Retina (tissue), 1 donor: ENCODE measurements at places on chromosomes 6 and 20.

- DNase-seq = no peak
Observed at GRCh38 chr6:41150671-41151070, 3.5 kb downstream of the TREML1 start.

DNA sequence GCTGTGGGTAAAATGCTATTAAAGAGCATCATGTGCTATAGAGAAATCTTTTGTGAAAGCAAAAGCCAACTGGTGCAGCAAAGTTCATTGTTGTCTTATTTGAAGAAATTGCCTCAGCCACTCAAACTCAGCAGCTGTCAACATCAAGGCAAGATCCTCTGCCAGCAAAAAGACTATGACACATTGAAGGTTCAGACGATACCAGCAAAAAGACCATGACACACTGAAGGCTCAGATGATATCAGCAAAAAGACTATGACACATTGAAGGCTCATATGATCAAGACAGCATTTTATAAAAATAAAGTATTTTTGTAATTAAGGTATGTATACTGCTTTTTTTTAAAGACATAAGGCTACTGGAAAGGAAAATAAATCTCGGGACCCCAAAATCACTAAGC, 118.4 kb upstream of the RUNX2 start:
- no peak for DNase-seq

DNA sequence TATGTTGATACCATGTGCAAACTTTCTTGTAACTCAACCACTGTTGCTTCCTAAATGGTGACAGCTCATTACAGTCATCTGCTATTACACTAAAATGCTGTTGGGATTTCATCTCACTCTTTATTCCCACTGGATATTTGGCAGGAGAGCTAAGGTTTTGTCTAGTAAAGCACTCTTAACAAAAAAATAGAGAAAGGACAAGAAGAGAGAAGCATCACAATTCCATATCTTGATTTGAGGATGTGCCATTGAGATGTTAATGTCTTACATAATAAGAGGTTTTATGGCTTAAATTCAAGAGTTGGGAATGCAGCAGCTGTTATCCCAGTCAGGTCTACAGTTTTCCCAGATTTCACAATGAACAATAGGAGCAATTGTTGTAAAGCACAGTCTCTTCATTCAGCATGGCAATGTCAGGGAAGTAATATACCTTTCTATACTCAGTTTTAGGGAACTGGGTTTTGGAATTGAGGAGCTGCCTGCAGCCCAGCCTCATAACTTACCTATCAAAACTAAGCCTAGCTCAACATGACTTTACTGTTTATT, 134.9 kb downstream of the ISM1 start:
- DNase-seq = no peak

DNA sequence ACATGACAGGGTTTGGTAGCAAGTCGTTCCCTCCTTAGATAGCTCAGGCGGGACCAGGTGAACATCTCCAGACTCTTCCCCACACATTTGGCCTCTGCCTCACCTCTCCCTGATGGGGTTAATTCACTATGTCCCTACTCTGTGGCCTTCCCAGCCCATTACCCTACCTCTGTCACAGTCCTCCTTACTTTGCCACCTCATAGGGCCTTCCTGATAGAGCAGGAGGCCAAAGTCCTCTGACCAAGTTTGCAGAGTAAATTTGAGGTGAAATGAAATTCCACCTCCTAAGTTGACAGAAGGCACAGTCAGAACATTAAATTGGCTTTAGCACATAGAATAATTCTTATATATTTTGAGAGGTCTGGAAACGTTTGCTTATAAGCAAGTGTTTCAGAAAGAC, 53.1 kb upstream of the ARMC2 start:
- no peak for DNase-seq

- no peak for DNase-seq
Observed at GRCh38 chr6:30500421-30501355, 11.4 kb downstream of the HLA-E start.

- DNase-seq = no peak
Observed at GRCh38 chr20:9928281-9928737, 89.4 kb upstream of the PAK5 start.

DNA sequence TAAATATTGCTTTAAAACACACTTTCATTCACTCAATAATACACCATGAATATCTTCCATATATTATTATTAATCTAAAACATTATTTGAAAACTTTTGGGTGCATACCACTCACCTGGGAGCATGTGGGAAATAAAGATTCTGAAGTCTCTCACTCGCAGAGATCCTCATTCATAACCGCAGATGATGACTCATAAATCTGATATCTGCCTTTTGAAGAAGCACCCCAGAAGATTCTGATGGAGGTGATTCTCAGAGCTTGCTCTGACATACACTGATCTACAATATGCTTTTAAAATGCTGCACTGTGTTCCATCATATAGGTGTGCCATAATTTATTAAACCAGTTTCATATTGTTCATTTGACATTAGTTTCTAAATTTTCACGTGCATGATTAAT, 135.0 kb upstream of the SGK1 start:
- DNase-seq = no peak

DNA sequence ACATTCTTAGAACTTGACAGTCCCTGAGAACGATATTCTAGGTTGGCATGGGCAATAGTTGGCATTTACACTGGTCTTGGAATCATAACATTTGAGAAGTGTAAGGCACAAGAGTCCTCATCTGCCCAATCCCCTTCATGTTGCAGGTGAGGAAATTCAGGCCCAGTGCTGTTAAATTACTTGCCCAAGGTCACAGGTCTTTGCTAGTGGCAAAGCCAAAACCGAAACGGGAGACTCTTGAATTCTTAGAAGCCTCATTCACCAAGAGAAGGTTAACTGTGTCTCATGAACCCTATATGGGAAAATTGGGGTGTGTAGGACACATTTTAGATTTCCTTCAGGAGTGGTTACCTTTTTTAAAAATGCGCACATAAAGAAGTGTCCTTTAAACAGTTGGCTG, 7.2 kb downstream of the E2F3 start:
- no peak for DNase-seq

- DNase-seq = no peak
Observed at GRCh38 chr6:149140137-149140909, 177.2 kb upstream of the TAB2 start.

- no peak for DNase-seq
Observed at GRCh38 chr6:454148-454991, 62.8 kb downstream of the IRF4 start.

DNA sequence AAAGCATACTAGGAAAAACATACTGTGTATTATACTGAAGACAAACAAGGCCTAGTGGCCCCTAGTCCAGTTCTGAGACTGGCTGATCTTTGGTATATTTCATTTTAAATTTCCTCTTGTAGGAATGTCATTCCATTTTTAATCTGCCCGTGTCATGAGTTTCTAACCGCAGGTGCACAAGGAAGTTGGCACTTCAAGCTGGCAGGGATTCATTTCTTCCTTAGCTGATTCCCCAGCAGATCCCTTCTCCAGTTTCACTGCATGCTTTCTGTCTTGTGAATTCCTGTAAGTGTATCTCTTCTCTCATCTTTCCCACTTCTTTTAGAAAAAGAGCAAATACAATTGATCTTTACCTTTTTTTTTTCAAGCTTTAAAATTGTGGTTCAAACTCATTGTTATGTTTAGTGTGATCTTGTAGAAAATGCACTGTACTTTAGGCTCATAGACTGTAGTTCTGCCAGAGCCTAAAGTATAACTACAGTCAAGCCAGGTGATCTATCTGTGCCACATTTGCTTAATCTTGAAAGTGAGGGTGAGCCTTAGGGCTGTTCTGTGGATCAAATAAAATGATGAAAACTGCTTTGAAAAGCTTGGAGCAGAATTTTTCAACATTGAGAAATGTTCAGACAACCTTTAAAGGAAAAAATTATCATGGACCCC, 37.0 kb downstream of the RNF217 start:
- DNase-seq = no peak
